Brain (organoid and tissue), 16 donors: ENCODE measurements at places on chromosomes 12 and 14.

DNA sequence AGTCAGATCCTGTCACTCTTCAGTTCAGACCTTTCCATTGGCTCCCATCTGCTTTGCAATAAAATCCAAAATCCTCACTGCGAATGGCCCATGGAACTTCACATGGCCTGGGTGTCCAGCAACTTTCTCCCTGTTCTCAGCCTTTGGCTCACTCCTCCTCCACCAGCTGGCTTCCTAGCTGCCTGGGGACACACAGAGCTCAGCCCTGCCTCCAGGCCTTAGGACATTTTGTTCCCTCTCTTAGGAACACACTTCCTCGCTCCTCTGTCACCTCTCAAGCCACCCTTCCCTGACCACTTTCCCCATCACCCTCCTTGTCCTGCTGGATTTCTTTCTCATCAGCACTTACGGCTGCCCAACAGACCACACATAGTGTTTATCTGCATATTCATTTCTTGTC is 419.6 kb downstream of the MED13L start:
- no peak for DNase-seq

- no peak for DNase-seq
Observed at GRCh38 chr14:61350427-61351270, 29.3 kb downstream of the PRKCH start.

GRCh38 chr12:68162374-68162773 is 2.8 kb upstream of the IFNG start:
- no peak for DNase-seq

- DNase-seq = no peak
Observed at GRCh38 chr12:47846294-47846996, 26.7 kb upstream of the HDAC7 start.

- peak; percentile 92 for DNase-seq
Observed at GRCh38 chr12:29710104-29710503, 73.6 kb downstream of the TMTC1 start.

DNA sequence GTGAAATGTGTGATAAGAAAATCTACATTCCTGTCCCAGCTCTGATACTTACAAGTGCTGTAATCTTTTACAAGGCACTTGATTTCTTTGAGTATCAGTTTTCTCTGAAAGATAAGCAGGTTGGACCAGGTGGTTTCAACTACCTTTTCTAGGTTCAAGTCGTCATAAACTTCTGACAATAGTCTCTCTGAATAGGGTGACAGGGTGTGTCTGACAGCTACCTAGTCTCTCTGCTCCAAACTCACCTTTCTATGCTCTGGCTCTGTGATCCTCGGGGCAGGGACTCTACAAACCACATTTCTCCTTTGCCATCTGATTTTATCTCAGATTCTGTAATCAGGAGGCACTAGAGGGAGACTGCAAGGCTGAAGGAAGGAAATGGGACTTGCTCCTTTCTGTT is 137.7 kb upstream of the SYT1 start:
- no peak for DNase-seq

DNA sequence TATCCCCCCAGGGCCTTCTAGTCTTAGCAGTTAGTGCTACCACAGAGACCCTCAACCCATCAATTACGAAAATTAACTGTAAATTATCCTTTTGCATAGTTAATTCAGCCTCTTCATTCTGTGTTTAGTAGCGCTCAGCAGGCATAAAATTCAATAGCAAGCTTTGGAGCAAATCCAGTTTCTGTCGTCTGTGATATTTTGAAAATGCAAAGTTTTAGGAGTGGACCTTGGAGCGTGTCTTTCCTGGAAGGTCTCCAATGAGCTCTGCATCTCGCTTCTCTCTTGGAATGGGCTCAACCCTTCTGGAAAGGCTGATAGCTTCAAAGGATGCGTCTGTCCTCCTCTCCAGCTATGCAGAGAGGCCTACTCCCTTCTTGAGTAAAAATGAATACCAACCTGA is 222.9 kb downstream of the SLC15A4 start:
- DNase-seq = no peak

GRCh38 chr14:101120641-101121507 is 217.4 kb upstream of the RTL1 start:
- DNase-seq = no peak

DNA sequence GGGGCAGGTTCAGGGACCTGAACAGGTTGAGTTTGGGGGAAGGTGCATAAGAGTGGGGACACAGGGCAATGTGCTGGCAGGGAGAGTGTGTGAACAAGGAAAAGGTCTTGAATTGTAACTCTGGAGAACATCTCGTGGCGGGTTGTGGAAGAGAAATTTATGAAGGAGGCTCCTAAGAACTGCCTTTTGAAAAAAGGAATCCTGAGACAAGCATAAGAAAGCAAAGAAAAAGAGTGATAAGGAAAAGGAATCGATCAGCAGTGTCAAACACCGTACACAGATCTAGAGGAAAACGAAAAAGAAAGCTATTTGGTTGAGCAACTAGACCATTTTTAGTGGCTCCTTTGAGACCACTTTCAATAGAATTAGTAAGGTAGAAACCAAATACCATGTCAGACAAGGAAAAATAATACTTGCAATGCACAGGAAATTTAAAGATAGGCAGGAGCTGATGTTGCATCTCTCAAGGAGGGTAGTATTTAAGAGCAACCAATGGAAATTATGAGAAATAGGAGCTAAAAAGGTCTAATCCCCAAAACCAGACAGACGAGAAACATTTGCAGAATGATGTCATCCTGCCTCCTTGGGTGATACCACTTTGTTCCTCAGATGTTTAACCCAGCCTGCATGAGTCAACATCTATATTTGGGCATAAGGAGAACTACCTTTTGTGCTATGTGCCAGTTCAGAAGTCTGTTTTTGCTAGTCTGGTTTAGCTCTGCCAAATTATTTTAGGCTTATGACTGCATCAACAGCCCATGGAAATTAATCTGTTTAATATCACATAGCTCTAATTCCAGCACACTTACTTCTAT is 64.5 kb upstream of the STK38L start:
- no peak for DNase-seq

- DNase-seq = peak; percentile 9
Observed at GRCh38 chr12:42086031-42086430, 58.6 kb downstream of the GXYLT1 start.

DNA sequence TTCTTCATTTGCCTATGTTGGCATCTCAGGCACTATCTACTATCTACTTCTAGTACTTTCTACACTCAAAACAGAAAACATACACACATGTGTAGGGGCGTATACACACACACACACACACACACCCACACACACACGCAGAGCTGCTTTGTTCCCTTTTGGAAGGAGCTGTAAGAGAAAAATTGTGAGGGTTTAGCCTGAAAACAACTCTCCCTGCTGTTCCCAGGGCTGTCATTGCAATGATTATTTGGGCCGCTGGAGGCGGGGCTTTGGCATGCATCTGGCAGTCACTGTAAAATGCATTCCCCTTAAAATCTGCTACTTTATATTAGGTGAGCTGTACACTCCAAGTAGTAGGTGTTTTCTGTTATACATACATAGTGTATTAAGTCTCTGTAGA is 29.1 kb upstream of the SLC38A2 start:
- DNase-seq = peak; percentile 25

DNA sequence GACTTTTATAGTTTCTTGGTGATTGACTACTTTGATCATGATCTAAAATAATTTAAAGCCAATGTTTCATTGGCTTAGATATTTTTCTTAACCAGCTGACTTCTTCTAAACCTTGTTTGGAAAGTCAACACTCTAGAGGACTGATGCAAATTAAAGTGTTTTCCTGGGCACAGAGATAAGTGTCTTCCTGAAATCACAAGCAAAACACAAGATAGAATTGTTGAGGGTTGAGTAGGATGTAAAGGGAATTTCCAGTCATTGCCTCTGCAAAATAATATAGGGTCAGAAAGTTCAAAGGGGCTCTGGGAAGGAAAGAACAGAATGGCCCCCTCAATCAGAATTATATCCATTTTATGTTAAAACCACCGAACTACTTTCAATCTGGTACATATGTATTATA is 156.3 kb upstream of the LRIG3 start:
- no peak for DNase-seq

GRCh38 chr14:50001999-50002925 is 109.4 kb downstream of the ARF6 start:
- DNase-seq = no peak

DNA sequence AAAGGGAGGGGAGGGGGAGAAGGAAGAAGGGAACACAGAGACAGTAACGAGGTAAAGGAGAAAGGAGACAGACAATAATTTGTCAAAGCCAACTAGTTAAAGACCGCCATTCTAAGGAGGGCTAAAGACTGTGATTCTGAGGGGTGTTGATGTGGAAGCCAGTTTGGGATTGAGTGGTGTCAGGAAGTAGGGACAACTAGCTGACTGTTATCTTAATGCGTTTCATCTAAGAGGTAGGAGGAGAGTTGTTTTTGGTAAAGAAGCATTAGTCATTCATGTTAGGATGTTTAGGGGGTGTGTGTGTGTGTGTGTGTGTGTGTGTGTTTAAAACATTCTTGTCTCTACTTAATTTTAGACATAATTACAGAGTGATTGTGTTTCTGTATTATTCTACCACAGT is 95.0 kb downstream of the INSM2 start:
- DNase-seq = no peak

DNA sequence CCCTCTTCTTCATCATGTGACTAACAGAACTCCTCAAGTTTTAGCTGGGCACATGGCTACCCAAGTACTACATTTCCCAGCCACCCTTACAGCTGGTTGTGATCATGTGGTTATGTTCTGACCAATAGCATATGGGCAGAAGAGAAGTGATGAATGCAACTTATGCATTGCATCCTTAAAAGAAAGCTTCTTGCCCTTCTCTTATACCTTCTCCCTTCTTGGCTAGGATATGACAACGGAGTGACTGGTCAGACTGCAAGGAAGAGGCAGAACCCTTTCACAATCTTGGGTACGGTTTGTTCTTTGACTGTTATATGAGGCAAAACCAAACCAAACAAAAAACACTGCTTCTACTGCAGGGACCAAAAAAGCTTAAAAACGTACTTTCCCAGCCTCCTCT is 66.5 kb upstream of the MAX start:
- DNase-seq = no peak

DNA sequence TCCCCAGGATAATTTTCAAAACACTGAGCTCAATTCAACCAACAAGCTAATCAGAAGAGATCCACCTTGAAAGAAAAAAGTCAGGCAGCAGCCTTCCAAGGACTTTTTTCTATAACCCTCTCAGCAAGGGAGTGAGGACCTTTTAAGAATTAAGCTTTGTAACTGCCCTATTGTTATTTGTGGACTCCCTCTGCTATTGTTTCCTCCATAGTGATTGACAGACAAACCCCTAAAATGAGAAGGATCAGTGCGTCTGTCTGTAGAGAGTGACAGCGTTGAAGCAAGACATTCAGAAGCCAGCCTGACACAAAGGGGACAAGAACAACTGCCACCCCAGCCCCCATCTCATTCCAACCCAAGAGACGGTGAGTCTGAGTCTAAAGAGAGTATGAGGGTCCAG is 30.3 kb upstream of the BTG1 start:
- DNase-seq = peak; percentile 10
